ENCODE measurements at places on chromosomes 6 and 20.

DNA sequence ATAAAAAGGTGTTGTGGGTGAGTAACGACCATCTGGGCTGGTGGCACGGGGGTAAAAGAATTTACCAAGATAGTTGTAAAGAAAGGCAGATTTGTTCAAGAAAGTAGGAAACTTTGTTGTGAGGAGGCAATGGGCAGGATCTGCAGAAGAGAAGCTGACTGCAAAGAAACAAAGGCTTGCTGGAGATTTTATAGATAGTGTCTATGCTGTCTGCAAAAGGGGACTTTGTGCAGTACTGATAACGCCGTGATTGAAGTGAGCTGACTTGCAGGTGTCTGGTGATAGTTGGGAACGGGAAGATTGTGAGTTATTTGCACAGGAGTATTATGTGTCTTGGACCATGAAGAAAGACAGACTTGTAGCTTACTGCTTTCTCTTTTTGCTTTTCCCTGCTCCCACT is 36.8 kb upstream of the GSTA3 start:
- DNase-seq: no peak

GRCh38 chr6:34914358-34914757 is 25.3 kb downstream of the ANKS1A start:
- DNase-seq: no peak

- no peak for DNase-seq
Measured at GRCh38 chr20:63333241-63333836, 27.8 kb downstream of the CHRNA4 start.

DNA sequence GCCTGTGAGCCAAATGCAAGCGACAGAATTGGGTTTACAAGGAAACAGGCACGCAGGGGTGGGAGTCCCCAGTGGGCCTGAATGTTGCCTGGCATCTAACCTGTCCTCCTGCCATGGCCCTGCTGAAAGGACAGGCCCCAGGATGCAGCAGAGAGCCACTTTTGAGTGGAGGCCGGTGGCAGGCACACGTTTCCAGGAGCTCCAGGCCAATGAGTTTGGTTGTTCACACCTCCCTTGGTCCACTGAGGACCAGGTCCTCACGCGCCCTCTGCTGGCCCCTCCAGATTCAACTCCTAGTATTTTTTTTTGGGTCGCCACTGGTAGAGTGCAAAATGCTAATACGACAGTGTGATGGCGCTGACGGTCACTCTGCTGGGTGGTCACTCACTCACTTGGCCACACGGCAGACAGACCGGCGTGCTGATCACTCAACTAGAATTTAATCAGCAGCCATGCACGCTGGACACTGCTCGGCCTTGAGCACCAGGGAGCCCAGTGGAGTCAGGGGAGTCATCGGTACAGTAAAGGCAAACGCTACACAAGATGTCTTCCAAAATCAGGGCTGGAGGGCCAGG is 81.7 kb upstream of the NFATC2 start:
- peak; percentile 75 for DNase-seq

GRCh38 chr20:5100684-5101347 is 18.9 kb downstream of the PCNA start:
- DNase-seq: peak; percentile 80

DNA sequence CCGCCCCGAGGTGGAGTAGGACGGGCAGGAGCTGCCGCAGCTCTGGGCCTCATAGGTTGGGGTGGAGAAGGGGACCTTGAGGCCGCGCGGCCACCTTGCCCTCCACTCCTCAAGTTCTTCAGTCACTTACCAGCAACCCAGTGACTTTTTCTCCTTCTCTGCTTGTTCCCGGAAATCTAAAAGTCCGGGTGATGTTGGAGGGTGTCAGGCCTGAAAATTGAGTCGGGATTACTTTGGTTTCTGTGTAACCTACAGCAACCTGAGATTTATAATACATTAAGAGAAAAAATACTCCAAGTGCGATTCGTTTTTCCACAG is 338 bp downstream of the RWDD1 start:
- DNase-seq: no peak

All from stimulated activated naive CD8-positive, alpha-beta T cell treated with anti-CD3 and anti-CD28 coated beads, Interleukin-15, Interleukin-2, amounts not matched to agents 100 U/mL and 50 U/mL, for 24 hours (primary cell).